ENCODE measurements at places on chromosomes 2 and 18.

- DNase-seq = no peak
Measured at GRCh38 chr2:15667809-15668556, 76.3 kb downstream of the DDX1 start.

DNA sequence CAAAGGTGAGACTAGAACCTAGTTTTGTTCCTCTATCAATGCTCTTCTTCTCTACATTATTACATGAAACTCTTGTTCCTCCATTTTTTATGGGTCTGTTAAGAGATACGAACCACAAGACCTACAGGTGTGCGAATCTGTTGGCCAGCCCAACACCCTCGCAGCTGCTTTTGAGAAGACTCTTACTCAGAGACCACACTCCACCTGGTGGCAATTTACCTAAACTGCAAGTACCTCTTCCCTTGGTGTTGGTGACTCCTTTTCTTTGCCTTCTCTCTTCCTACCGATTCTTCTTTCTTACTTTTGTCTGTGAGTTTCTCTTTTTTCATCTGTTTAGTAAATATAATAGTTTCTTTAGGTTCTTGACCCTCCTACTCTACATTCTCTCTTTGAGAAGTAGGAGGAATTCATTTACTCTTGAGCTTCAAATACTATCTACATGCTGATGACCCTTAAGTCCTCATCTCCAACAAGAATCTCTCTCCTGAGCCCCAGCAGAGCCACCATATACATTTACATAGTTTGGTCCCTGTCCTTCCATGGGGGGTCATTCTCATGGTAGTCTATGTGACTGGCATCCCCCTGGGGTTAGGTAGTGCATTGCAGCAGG is 81.8 kb upstream of the GAREM1 start:
- peak; percentile 7 for DNase-seq

- no peak for DNase-seq
Measured at GRCh38 chr2:201363857-201364560, 6.9 kb upstream of the FLACC1 start.

DNA sequence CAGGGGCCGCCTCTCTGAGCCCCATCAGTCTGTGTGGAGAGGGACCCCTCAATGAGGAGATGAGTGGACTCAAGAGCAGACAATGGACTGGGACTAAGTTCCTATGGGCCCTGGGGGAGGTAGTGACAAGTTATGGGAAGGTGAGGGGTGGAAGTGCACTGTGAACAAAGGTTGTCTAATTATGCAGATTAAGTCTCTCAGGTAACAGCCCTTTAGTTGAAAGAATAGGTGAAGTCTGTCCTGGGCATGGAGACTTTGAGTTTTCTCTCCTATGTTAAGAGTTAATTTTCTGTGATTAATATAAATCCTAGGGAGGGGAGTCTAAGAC is 243.8 kb downstream of the FAM210A start:
- no peak for DNase-seq

GRCh38 chr2:67839668-67840067 is 223.1 kb downstream of the C1D start:
- no peak for DNase-seq

DNA sequence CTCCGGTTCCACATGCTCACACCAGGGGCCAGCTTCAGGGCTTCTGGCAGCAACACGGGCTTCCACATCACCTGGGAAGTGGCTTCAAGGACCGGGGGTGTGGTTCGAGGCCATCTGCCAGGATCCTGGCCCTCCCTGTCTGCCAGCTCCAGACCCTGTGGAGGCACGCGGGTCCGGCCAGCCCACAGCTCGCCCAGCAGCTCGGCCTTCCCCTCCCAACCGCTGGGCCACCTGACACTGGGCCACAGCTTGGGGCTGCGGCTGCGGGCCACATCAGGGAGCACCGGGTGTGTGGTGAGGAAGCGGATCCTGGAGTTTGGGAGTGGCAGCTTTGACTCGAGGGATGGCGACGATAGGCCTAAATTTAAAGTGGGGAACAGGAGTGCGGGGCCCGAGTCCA is 7.0 kb downstream of the C2orf81 start:
- no peak for DNase-seq

- no peak for DNase-seq
Measured at GRCh38 chr2:45352506-45352905, 258.6 kb downstream of the SRBD1 start.

GRCh38 chr2:200438251-200438650 is 71.6 kb downstream of the KCTD18 start:
- no peak for DNase-seq

GRCh38 chr18:59063912-59064311 is 75.8 kb upstream of the SEC11C start:
- DNase-seq = no peak

- no peak for DNase-seq
Measured at GRCh38 chr2:239394346-239394945, 6.4 kb downstream of the HDAC4 start.

GRCh38 chr18:58844871-58845270 is 19.8 kb upstream of the ZNF532 start:
- DNase-seq = no peak

GRCh38 chr2:28745225-28745624 is 6.4 kb upstream of the PPP1CB start:
- DNase-seq = no peak

- no peak for DNase-seq
Measured at GRCh38 chr2:49796266-49796665, 642.0 kb upstream of the FSHR start.

- no peak for DNase-seq
Measured at GRCh38 chr2:70161069-70161534, 29.7 kb downstream of the C2orf42 start.

- DNase-seq = no peak
Measured at GRCh38 chr2:114685102-114685501, 242.7 kb downstream of the DPP10 start.

GRCh38 chr2:101951296-101951695 is 40.5 kb upstream of the IL1R2 start:
- DNase-seq = no peak

- DNase-seq = no peak
Measured at GRCh38 chr2:237758185-237758584, 40.4 kb upstream of the RBM44 start.

DNA sequence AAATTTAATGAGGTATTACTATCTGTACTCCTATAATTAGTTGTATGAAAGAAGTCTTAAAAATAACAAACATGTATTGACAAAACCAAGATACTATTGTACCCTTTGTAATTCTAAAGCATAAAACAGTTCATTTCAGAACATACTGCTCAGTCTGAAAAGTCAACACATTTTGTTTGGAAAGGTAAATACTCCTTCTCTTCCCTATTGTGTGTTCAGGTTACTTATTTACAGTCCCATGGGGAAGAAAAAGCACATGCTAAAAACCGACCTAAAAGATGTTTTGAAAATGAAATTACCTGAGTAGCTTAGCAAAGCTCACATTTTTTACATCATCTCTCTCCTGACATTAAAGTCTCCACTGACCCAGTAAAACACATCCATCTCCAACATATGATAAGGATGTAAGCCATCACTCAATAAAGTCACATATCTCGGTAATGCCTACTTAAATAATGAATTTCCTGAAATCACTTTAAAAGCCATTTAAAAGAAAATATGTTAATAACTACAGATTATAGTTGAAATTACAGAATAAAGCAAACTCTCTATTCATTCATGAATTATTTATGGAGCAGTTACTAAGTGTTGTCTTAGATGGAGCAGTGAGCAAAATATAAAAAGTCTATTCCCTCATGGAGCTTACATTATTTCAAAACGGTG is 75.6 kb upstream of the FZD5 start:
- no peak for DNase-seq
